ENCODE measurements at places on chromosomes 11 and 22.

GRCh38 chr11:13335319-13335718 lies 57.7 kb downstream of the BMAL1 start:
- peak; percentile 20 for DNase-seq

DNA sequence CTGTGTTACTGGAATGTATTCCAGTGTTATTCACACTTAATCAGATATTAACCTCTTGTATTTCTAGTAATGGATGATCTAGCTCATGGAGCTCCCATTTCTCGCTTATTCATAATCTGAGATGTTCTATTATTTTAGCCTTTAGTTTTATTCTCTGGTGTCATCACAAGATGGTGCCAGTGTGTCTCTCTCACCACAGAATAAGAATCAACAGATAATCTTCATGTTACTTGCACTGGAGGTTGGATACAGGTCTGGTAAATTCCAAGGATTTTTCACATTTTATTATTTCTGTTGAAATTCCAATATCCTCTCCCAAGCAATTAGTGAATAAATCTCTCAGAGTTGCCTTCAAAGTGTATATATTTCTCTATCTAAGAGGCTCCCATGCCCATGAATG lies 74.6 kb downstream of the CASP12 start:
- no peak for DNase-seq

GRCh38 chr22:29735416-29735815 lies 15.6 kb downstream of the CABP7 start:
- no peak for DNase-seq

GRCh38 chr11:85658180-85658579 lies 6.7 kb downstream of the CREBZF start:
- no peak for DNase-seq

DNA sequence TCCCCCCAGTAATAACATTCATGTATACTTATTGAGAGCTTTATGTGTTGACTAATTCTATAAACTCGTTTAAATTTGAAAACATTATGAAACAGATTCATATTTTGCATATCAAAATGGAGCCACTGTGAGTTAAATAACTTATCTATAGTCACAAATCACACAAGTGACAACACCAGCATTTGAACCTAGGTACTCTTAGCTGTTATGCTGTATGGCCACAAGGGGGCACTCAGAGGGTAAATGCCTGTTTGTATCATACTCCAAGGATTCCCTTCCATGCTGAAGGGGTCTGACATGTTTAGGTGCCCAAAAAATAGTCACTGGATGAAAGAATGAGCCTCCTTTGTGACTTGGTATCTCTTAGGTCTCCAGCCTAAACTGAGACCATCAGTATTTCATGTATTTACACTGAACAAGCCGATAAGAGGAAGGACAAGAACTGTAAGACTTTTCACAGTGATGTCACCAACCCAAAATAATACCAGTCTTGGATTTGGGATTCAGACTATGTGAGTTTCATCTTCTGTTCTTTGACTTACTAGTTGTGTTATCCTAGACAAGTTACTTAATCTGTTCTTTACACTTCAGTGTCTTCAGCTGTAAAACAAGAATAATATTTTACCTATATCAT lies 12.2 kb upstream of the OR52D1 start:
- peak; percentile 25 for DNase-seq

DNA sequence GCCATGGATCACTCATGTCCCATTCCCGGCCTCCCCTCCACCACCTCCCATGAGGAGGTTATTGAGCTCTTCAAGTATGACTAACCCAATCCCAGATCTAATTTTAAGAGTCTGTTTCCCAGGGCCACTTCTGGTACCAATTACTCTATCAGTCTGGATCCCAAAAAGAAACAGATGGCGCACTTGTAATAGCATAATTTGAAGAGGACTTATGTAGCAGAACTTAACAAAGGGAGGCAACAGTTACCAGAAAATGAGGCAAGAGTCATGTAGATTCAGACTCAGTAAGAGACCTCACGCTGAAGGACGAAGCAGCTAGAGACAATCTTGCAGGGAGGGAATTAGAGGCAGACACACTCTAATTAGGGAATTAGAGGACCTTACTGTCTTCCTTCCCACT lies 46.9 kb downstream of the DDX6 start:
- DNase-seq, result no peak

GRCh38 chr11:132140056-132140455 lies 769.6 kb downstream of the NTM start:
- no peak for DNase-seq

DNA sequence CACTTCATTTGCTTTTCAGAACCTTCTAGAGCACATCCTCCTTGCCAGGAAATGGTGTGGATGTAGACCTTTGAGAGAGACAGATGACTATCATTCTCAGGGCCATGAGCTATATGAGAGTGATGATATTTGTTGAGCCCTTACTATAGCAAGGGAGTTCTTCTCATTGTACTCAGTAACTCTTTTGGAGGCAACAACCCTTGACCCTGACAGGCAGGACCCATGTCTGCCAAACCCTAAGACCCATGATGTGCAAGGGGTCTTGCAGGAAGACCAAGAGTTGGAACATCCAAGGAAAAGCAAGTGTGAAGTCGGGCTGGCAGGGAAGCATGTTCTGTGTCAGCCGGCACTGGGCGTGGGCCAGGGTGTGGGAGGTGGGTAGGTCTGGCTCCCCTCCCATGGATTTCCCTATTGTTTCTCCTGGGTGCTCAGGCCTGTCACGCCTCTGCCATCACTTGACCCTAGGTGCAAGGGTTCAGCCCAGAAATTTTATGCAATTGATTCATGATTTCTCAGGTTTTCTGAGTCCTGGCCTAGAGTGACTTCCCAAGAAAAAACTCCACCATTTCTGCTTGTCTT lies 1.2 kb downstream of the FOLR3 start:
- DNase-seq, result no peak

DNA sequence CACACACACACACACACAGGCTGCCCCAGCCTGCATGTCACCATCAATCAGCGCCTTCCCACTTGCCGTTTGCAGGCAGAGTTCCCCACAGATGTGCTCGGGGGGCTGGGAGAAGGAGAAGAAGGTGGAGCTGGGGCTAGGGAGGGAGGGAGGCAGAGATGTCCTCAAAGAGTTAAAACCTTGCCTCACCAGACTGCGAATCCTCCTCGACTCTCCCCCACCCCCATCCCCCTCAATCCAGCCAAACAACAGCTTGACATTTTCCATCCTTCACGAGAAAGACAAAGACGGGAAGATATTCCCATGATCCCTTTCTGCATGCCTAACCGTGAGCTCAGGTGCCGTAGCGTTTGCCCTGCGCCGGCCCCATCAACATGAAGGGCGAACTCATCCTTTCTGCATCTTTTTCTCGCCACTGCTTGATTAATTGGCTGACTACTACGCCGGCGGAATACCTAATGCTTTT lies 365.5 kb downstream of the MIAT start:
- no peak for DNase-seq

DNA sequence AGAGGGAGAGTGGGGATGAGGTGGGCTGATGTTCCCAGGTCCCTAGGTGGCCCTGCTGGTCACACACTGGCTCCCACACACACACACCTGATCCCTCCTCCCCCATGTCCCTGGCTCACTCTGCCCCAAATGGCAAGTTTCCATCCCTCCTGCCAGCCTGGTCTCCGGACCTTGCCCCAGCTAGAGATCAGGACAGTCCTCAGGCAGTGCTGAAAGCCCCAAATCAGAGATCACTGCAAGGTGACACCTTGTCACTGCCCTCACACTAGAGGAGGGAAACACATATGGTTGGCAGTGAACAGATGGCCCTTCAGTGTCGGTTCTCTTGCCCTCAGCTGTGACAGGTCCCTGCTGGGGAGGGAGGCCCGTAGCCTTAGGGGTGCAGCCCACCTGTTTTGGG lies 7.6 kb downstream of the TMPRSS5 start:
- no peak for DNase-seq

DNA sequence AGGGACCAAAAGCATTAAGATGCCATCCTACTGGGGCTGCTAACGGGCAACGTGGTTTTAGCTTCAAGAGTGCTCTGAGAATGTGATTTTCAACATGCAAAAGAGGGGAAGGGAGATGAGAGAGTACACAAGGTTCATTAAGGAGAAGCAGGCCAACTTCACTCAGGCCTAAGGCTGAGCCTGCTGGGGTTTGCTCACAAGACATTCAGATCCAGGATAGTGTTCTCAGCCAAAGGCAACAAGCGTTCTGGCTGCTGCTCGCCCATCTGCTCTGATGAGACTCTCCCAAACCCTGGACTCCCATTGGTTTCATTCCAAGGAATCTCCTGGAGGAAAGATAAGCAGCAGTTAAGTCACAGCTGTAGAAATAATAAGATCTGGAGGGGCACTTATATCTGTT lies 23.6 kb upstream of the UPB1 start:
- DNase-seq, result no peak

DNA sequence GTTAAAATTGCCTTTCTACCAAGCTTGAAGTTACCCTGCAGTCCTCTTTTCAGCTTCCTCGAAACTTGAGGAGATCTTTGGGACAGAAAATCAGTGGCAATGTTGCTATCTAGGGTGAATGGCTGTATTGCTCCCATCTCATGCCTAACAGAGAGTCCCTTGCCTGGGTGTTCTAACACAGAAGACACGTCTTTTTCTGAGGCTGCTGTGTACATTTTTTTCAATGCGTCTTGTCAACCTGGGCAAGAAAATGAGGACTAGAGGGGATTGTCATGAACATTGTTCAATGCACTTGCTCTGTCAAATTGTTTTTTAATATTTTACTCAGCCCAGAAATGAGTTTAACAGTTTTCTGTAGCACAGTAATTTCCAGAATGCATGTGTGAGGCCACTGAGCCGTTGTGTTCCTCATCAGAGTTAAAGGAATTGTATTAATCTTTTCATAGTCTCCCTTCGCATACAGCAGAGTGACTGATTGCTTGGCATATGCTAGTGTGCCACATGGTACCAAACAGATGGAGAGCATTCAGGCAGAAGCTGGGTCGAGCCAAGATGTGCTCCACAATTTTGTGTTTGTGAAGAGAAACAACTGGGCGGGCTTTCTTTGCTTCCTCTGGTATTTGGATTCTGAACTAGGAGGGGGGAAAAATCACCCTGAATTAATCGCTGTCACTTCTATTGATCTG lies 86.0 kb downstream of the CASP12 start:
- DNase-seq, result no peak

DNA sequence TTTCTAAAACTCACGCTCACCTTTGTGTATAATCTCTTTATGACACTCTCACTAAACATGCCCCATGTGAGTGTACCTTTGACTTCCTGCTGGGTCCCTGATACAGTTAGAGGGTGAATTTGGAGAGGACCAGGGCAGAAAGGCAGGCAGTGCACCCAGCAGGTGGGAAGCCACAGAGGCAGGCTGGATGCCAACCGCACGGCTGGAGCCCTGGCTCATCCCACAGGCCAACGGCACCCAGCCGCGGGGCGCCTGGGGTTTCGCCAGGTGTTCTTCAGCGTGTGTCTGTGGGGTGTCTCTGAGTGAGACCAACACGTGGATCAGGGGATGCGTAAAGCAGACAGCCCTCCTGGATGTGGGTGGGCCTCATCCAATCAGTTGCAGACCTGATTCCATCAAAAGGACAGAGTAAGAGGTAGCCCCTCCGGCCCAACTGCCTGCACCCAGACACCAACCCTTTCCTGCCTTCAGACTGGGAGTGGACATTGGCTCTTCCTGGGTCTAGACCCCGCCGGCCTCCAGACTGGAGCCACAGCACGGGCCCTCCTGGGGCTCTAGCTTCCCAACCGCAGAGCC lies 51.6 kb downstream of the DHCR7 start:
- no peak for DNase-seq

GRCh38 chr22:36213586-36213985 lies 12.0 kb upstream of the APOL4 start:
- no peak for DNase-seq

GRCh38 chr11:47577460-47578041 lies 1.2 kb downstream of the KBTBD4 start:
- no peak for DNase-seq

GRCh38 chr11:8060801-8061554 lies 20.0 kb upstream of the TUB start:
- no peak for DNase-seq

DNA sequence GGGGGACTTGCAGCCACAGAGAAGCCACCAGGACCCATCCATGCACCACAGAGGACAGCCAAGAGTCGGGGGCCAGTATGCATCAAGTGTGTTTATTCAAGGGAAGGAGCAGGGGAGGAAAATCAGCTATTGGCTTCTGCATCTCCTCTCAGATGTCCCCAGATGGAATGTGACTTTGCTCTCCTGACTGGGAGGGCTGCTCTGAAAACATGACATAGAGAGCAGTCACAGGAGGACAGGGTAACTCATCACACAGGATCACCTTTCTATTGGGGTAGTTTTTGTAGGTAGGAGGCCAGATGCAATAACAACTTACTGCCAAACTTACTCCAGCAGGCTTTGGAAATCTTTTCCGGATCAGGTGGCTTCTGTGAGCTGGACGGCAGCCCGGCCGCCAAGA lies 121.0 kb upstream of the OPCML start:
- no peak for DNase-seq

GRCh38 chr11:30481796-30482195 lies 104.4 kb downstream of the MPPED2 start:
- DNase-seq, result no peak

DNA sequence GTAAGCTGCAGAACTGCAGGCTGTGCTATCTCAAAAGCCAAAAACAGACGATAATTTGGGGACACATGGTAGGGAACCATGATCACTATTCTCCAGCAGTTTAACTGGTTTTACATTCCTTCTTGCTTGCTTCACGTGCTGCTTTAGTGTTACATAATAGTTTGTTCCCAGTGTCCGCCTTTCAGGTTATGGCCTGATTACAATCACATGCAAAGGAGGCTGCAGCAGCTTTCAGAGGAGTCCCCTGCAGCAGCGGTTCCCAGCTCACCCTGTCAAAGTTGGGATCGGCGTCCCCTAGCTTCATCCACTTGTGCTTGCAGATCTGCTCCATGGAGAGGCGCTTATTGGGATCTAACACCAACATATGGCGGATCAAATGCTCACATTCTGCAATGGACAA lies 39.2 kb upstream of the APOA1 start:
- DNase-seq, result no peak

- DNase-seq, result peak; percentile 24
Measured at GRCh38 chr22:50209893-50210292, 9.1 kb downstream of the SELENOO start.

GRCh38 chr11:35235936-35236666 lies 97.1 kb downstream of the CD44 start:
- DNase-seq, result peak; percentile 83

- DNase-seq, result no peak
Measured at GRCh38 chr22:16601437-16602223, 9.0 kb upstream of the CCT8L2 start.

- no peak for DNase-seq
Measured at GRCh38 chr11:76208438-76209374, 2.4 kb upstream of the WNT11 start.

GRCh38 chr11:27388869-27389268 lies 25.9 kb upstream of the CCDC34 start:
- no peak for DNase-seq

GRCh38 chr11:21412652-21413383 lies 743.4 kb downstream of the NELL1 start:
- DNase-seq, result no peak

DNA sequence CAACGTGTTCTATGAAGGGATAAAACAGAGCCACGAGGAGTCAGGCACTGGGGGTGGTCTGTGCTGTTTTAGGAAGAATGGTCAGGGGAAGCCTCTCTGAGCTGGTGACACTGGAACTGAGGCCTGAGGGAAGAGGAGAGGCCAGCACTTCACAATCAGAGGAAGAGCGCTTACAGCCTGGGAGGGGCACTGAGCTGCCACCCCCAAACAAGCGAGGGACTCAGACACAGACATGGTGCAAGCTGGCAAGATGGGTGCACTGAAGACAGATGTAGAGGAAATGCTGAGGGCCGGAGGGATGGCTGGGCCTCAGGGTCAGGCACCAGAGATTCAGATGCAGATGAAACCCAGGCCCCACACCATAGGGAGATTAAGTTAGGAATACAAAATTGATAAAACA lies 40.0 kb upstream of the TP53I11 start:
- no peak for DNase-seq

All from RCC 7860 (cell line).